ENCODE measurements at places on chromosomes 4 and X.

GRCh38 chr4:33126002-33126401, 2405.8 kb downstream of the PCDH7 start:
- DNase-seq: no peak

DNA sequence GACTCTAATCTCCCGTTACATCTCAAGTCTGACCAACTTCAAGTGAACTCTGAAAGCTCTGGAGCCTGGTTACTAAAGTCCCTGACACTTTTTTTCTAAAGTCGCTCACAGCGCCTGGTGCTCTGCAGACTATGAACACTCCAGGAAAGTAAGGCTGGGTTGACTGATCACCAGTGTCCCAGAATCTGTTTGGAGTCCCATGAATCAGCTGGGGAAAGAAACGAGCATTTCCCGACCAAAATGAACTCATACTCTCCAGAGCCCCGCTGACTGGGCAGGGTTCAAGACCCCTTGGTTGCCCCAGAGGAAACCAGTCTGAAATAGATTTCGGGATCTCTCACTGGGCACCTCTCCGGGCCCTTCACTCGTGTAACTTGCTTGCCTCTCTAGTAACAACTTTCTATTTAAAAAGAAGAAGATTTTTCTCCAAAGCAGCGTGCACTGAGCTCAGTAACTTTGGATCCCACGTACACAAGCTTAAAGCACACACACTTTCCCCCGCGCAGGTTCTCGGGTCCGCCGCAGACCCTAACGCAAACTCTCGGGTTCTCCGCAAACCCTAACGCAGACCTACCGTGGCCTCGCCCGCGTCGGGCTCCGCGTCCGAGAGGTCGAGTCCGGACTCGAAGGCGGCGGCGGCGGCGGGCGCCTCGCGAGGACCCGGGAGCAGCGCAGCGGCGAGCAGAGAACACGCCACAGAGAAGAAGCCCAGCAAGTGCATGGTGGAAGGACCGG, 964 bp downstream of the VEGFC start:
- DNase-seq: no peak

GRCh38 chr4:86561256-86561655, 32.9 kb upstream of the PTPN13 start:
- no peak for DNase-seq

GRCh38 chrX:79440336-79440735, 73.2 kb upstream of the ITM2A start:
- no peak for DNase-seq

DNA sequence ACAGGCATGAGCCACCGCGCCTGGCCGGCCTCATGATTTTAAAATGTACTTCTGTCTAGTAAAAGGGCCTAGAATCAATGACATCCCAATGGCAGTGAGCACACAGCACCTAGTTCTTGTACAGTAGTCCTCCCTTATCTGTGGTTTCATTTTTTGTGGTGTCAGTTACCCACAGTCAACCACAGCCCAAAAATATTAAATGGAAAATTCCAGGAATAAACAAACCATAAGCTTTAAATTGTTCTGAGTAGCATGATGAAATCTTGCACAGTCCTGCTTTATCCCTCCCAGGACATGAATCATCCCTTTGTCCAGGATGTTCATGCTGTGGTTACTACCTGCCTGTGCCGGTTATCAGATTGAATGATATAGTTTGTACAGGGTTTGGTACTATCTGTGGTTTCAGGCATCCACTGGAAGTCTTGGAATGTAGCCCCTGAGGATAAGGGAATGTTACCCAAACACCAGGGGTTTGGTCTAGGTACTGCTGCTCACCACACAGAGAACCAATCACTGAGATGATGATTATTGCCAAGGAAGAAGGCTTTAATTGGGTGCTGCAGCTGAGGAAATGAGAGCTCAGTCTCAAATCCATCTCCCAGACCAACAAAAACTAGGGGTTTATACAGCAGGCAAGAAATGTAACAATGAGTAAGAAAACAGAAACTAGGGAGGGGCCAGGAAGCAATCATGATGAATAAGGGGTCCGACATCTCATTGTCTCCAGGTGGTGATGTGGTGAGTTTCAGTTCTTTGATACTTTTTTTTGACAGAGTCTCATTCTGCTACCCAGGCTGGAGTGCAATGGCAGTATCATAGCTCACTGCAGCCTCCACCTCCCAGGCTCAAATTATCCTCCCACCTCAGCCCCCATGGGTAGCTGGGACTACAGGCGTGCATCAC, 16.2 kb upstream of the FHL1 start:
- DNase-seq: no peak

DNA sequence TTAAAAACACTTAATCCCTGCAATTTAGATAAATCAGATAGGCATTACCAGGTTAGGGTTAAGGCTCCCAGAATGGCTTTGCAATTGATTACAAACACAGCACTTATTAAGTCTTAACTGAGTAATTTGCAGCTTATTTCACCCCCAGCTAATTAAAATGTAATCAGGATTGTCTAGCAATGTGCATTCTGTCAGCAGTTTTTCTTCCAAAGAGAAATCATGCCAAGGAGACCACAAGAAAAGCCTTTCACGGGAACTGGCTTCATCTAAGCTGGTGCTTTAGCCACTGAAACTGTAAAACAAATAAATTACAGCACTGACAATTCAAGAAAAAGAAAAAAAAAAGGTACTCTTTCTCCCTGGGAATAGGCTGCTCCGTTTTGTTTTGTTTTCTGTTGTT, 2.1 kb downstream of the ANOS1 start:
- DNase-seq: no peak

GRCh38 chr4:77621254-77621653, 15.6 kb downstream of the CXCL13 start:
- no peak for DNase-seq

DNA sequence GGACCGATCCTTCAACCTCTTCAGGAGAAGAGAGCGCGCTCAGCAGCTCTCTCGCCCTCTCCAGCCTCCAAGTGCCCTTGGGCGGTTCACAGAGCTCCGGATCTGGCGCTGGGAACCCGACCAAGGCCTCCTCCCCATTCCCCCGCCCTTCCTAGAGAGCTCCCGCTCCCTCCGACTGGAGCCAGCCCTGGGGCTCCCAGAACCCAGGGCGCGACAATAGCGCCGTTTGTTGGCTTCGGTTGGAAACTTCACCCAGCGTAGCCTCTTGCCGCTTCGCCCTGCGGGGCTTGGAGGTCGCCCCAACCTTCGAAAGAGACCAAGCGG, 3.1 kb upstream of the SOX3 start:
- no peak for DNase-seq

GRCh38 chr4:53194727-53195126, 171.1 kb downstream of the SCFD2 start:
- DNase-seq: no peak

GRCh38 chr4:175773566-175773965, 38.5 kb downstream of the GPM6A start:
- no peak for DNase-seq

- no peak for DNase-seq
Observed at GRCh38 chr4:111960241-111960667, 185.0 kb upstream of the FAM241A start.

DNA sequence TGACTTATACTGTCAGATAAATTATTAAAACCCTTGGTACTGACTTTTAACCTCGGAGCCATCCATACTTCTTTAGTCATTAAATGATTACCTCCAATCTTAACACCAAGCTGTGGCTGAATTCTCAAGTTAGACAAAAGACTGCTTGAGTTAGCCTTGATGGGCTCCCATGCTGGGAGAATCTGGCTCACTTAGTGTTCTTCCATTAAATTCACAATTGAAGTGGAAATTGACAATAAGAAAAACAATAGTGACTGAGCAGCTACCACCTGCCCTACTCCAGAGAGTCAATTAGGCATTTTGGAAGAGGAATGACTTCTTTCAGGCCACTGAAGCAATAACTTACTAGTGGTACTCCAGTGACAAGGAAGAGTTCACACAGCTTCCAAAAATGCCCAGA, 503.0 kb upstream of the CPXCR1 start:
- no peak for DNase-seq

DNA sequence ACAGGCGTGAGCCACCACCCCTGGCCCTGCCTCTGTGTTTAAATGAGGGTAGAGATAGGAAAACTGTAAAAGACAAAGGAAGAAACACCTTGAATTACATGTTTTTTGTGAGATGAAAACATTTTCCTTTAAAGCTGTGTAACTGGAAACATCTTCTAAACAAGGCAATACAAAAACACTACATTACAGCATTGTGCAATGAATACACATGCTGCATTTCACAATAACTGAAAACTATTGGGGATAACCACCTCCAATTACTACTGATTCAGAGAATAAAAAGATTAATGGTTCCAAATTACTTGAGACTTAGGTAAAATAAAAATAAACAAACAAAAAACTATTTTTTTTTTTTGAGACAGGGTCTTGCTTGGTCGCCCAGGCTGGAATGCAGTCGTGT, 7.6 kb upstream of the OGT start:
- no peak for DNase-seq

- DNase-seq: no peak
Observed at GRCh38 chr4:38347251-38347650, 316.7 kb upstream of the KLF3 start.

DNA sequence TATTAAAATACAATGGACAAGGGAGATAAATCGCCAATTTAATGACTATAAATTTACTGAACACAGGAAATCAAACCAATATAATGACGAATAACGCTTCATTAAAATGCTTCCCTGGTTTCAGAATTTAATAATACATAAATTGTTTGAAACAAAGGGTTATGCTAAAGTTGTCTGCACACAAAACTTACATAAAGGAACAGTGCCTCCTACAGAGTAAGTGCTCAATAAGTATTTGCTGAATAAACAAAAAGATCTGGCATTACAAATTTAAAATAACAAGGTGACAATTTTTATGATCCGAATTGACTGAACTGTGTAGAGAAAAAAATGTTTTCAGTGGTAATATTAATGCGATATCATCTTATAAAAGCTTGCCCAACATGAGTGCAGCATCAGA, 69.6 kb downstream of the NOCT start:
- DNase-seq: no peak

GRCh38 chr4:97656044-97656720, 487.1 kb downstream of the STPG2 start:
- DNase-seq: no peak

- DNase-seq: no peak
Observed at GRCh38 chrX:107562482-107562881, 65.8 kb upstream of the PRPS1 start.

- DNase-seq: no peak
Observed at GRCh38 chrX:68880846-68881552, 52.2 kb downstream of the EFNB1 start.

DNA sequence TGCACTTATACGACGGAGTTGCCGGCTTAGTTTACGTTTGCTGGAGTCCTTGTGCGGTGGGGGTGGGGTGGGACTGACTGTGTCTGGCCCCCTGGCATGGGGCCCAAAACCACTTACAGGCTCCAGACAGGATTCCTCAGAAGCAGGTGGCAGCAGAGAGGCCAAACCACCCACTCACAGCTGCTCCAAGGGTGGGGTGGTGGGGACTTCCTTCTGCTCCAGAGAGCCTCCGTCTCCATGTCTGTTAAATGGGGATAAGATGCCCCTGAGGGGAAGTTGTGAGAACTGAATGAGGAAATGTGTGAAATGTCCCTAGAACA, 36.7 kb downstream of the PSAPL1 start:
- no peak for DNase-seq

GRCh38 chrX:130625386-130625785, 223.6 kb downstream of the RBMX2 start:
- DNase-seq: no peak

GRCh38 chr4:15034071-15034764, 31.9 kb downstream of the CPEB2 start:
- DNase-seq: no peak

DNA sequence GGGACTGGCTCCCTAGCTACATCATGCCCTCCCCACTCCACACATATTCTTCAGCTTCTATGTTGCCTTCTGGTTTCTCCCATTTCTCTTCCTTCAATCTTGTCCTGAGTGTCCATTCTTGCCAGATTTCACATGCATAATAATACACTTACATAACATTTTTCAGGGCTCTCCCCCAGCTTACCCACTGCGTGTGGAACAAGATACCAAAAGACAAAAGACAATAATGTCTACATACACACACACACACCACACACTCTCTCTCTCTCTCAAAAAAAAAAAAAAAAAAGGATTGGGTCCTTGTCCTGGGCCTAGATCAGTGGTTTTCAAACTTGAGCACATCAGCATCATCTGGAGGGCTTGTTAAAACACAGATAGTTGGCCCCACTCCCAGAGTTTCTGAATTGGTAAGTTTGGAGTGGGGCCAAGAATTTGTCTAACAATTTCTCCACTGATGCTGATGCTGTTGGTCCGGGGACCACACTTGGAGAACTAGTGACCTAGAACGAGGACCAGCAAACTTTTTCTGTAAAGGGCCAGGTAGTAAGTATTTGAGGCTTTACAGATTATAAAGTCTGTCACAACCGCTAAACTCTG, 6.5 kb upstream of the SMARCA1 start:
- no peak for DNase-seq

DNA sequence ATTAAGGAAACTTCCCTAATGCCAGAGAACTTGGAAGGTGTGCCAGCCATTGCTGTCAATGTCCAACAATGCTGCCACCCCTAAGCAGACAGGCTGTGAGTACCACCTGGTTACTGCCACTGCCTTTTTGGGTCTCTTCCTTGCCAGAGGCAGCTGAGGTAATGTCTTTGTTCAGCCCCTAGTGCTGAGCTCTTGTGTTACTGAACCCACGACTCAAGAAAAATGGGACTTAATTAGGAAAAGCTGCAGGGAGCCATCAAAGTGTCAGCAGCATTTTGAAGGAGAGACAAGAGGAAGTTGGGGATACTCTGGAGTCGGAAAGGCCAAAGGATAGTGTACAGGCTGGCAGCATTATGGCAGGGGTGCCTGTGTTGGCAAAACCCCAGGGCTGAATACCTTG, 283.7 kb downstream of the AFF2 start:
- DNase-seq: no peak

DNA sequence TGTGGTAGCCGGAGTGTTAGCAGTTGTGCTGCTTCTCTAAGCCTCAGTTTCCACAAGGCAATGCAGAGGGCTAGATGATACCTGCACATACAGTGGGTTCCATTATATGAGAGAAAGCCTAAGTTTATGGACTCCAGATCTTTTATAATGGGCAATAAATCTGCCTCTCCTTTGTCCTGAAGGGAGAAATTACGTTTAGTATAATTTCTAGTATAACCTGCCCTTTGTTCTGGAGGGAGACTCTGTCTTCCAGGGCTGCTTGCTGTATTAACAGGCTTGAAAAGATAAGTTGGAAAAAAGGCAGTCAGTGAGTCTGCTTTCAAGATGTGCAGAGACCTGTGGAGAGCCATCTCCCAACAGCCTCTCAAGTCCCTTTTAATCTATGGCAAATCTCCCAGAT, 42.8 kb downstream of the ZNF81 start:
- DNase-seq: no peak

GRCh38 chr4:112185740-112186670, 40.8 kb downstream of the FAM241A start:
- no peak for DNase-seq

DNA sequence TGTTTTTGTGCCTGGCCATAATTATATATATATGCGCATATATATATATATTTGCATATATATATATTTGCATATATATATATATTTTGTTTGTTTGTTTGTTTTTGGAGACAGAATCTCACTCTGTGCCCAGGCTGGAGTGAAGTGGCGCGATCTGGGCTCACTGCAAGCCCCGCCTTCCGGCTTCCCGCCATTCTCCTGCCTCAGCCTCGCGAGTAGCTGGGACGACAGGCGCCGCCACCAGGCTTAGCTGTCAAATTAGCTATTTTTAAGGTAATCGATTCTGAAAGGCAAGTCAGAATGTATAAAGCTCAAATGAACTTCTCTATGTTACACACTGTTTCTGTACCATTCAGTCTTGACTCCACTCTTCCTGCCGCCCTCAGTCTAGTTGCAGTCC, 273.3 kb downstream of the TRIML1 start:
- DNase-seq: no peak

Measured in T-helper 22 cell (primary cell).